ENCODE measurements at places on chromosomes 3 and 15. TPM values are rescaled to one million over a fixed set of nuclear protein-coding genes. Genes with fewer than 3 reads are reported as not detected.
A peak's percentile ranks its signal among the peaks of the same experiment; 100 is the strongest.

- H3K27me3 ChIP-seq: no peaks in the 10 kb centered on the region
- no peak overlapping the region for H3K4me3 ChIP-seq
- peaks cover 59% of the 10 kb centered on the region for H3K36me3 ChIP-seq
- H3K4me1 ChIP-seq: no peaks in the 10 kb centered on the region
These were observed 25.7 kb downstream of the CEP152 start for GRCh38 chr15:48785195-48785594.

DNA sequence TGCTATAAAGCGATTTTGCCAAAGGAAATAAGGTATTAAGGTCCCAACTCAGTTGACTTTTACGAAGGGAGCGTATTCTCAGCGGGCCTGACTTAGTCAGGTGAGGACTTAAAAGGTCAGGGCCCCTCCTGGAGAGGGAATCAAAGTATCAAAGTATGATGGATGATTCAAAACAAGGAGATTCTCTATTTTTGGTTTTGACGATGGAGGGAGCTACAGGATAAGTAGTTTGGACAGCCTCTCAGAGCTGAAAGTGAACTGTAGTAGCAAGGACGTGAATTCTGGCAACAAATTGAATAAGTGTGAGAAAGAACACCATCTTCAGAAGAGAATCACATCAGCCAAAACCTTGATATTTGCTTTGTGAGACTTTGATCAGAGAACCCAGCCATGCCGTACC is 1186.5 kb downstream of the SI start:
- no peaks in the 10 kb centered on the region for H3K4me1 ChIP-seq
- no peak overlapping the region for H3K4me3 ChIP-seq
- H3K36me3 ChIP-seq: no peaks in the 10 kb centered on the region
- H3K27me3 ChIP-seq: no peaks in the 10 kb centered on the region
- H3K27ac ChIP-seq: no peak overlapping the region

DNA sequence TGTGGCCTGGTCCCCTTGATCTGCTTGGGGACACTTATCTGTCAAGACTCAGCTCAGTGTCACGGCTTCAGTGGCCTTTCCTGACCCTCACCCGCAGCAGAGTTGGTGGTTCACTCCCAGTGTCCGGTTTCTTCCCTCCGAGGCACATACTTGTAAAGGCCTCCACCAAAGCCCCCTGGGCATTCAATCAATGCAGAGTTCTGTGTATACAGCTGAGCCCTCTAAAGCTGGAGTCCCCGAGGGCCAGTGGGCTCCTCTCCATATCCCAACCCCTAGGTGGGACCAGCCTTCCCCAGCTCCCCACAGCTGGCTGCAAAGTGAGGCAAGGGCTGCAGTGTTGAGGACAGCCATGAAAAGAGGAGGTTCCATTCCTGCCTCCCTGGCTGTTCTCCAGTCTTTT is 70.9 kb upstream of the RGMA start:
- peaks cover 11% of the 10 kb centered on the region for H3K4me1 ChIP-seq
- DNase-seq: no peak
- no peaks in the 10 kb centered on the region for H3K27me3 ChIP-seq
- no peaks in the 10 kb centered on the region for H3K36me3 ChIP-seq

DNA sequence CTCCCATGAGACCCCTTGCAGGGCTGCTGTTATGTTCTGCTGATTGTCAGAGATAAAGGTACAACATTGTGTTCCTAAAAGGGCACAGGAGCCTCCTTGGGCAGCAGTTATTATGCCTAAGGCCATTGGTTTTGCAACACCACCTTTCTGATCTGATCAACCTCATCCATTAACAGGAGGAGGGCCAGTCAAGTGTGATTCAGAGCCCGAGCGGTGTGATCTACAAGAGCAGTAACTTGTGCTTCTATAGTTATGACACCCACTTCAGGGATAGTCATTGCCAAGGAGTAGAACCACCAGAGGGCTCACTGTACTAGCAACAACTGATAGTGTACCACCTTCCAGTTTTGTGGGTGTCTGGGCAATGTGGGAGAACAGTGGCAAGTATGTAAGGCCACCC is 1457.9 kb upstream of the CADM2 start:
- H3K4me3 ChIP-seq: no peak overlapping the region
- no peak overlapping the region for H3K27ac ChIP-seq
- no peaks in the 10 kb centered on the region for H3K4me1 ChIP-seq
- no peaks in the 10 kb centered on the region for H3K27me3 ChIP-seq
- no peaks in the 10 kb centered on the region for H3K36me3 ChIP-seq
- no peak for DNase-seq

DNA sequence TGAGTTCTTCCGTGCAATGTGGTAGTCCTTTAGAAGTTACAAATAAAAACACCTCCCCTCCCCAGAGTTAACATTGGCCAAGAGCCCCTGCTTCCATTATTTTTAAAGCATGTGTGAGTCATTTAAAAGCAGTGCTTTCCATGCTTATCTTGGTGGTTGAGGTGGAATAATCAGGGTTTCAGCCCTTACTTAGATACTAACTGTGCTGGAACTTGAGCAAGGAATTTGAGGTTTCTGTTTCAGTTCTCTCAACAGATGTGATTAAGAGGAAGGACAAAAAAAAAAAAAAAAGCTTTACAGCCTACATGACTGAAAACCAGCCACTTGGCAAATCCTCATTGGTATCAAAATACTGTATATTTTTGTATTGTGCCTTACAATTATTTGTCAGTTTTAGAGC is 64.5 kb downstream of the CGNL1 start:
- no peak overlapping the region for H3K27ac ChIP-seq
- H3K4me1 ChIP-seq: no peaks in the 10 kb centered on the region
- H3K27me3 ChIP-seq: peaks cover 17% of the 10 kb centered on the region
- H3K4me3 ChIP-seq: no peak overlapping the region

Gene CSPG4
- not detected for total RNA-seq

DNA sequence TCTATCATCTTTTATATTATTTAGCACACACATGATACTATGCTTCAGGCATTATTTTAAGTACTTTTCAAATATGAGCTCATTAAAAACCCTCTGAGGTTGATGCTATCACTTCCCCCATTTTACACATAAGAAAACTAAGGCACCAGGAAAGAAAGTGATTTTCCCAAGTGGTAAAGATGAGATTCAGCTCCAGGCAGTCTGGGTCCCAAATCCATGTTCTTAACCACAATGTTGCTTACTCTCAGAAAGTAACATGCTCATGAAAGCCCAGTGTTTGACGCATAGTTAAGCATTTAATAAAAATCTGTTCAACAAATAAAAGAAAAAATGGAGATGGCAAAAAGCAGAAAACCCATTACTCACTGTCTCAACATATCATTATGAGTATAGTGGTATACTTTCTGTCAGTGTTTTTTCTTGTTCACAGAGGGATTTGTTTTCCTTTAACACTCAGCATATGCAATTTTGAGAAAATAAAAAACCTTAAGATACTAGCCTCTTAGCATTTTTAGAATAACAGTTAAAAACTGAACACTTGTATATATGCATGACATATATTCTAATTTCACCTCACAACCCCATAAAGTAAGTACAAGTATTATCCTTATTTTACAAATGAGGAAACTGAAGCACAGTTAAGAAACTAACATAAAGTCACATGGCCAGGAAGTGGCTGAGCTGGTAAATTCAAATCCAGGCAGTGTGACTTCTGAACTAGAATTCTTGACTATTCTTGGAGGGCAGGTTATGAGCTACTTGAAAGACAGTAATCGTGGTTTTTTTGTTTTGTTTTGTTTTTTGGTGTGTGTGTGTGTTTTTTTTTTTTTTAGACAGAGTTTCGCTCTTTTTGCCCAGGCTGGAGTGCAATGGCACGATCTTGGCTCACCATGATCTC is 10.4 kb downstream of the PEAK1 start:
- peak overlapping the region; percentile 64 for H3K4me3 ChIP-seq
- peak overlapping the region; percentile 90 for H3K27ac ChIP-seq
- peak; percentile 75 for DNase-seq
- no peaks in the 10 kb centered on the region for H3K27me3 ChIP-seq
- peaks cover 10% of the 10 kb centered on the region for H3K36me3 ChIP-seq
- H3K4me1 ChIP-seq: peaks cover 38% of the 10 kb centered on the region

Gene SMARCC1
- 84.3 TPM for total RNA-seq

All from activated CD8-positive, alpha-beta memory T cell treated with anti-CD3 and anti-CD28 coated beads, Interleukin-2, amount 10 ng/mL, durations not matched to agents 7 days and 5 days (primary cell).